ENCODE measurements at places on chromosomes 5 and 9.

GRCh38 chr9:84173961-84174360, 166.6 kb downstream of the SLC28A3 start:
- no peak overlapping the region for H3K4me3 ChIP-seq
- H3K4me1 ChIP-seq: peaks cover 3% of the 10 kb centered on the region
- no peak overlapping the region for H3K27ac ChIP-seq
- no peaks in the 10 kb centered on the region for H3K27me3 ChIP-seq

DNA sequence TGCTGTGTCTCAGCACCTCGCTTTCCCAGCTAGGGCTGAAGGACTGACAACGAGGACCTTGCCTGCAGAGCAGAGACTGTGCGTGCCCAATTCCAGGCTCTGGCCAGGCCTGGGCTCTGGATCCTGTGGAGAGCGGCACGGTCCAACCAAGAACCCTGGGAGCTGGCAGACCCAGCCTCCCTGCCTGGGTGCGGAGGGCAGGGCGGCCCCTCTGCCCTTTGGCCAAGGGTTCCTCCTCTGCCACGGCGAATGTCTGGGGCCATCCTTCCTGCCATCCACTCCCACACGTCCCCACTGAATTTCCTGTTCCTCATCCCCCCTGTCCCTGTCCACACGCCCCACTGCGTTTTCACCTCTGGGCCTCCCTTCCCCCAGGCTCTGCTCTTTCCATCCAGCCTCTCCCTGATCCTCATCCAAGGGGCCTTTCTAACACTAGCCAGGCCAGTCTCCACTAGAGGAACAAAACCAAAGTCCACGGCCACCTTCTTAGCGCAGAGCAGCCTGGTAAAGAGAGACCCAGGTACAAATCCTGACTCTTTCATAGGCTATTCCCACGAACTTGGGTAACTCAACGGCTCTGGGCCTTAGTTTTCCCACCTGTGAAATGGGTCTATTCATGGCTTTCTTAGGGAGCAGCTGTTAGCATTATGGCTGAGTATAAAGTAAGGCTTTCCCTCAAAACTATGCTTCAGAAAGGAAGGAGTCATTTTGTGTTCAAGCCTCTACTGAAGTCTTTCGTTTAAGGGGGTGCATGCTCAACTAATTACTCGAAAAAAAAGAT, 95.5 kb upstream of the PHYKPL start:
- H3K27me3 ChIP-seq: no peaks in the 10 kb centered on the region
- DNase-seq: no peak
- H3K4me3 ChIP-seq: no peak overlapping the region
- H3K36me3 ChIP-seq: no peaks in the 10 kb centered on the region
- peaks cover 4% of the 10 kb centered on the region for H3K4me1 ChIP-seq
- H3K27ac ChIP-seq: no peak overlapping the region

- H3K36me3 ChIP-seq: peaks cover 2% of the 10 kb centered on the region
- no peak overlapping the region for H3K4me3 ChIP-seq
- H3K27me3 ChIP-seq: no peaks in the 10 kb centered on the region
- H3K4me1 ChIP-seq: no peaks in the 10 kb centered on the region
Measured at GRCh38 chr9:116639251-116639741, 47.8 kb upstream of the TRIM32 start.

- H3K36me3 ChIP-seq: peaks cover 30% of the 10 kb centered on the region
- no peak overlapping the region for H3K4me3 ChIP-seq
- no peak for DNase-seq
- no peak overlapping the region for H3K27ac ChIP-seq
Measured at GRCh38 chr5:111121926-111122325, 29.8 kb downstream of the WDR36 start.

DNA sequence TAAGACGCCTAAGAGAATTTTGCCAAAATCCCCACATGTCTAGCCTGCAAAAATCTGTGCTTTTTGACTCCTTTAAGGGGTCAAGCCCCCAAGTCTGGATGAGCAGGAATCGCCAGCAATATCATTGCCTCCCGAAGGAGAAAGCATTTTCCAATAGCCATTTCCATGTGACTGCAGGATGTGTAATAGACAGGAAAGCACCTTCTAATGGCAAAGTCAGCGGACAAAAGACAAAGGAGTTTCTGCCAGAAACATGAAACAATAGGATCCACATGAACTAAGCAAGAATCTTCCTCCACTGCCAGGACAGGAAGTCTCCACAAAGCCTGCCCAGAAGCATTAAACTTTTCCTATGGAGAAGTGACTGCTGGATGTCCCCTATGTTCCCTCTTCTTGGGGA, 177.1 kb upstream of the PCSK5 start:
- peaks cover 2% of the 10 kb centered on the region for H3K27me3 ChIP-seq
- no peaks in the 10 kb centered on the region for H3K36me3 ChIP-seq
- no peak for DNase-seq

DNA sequence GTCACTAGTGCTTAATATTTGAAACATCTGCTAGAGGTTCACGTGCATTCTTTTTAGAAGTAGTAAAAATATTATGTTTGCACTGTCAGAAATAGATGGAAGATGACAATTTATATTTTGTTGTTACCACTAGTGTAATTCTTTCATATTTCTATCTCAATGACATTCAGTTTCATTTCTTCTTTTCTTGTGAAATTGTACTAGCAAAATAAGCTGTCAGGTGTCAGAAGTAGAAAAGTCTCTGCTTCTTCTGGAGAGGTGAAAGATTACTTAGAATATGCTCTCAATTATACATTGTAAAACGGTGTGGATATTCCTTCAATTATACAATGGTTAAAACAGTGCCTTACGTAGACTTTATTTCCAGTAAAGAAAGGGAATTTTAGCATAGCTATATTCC, 395.4 kb downstream of the CSNK1G3 start:
- DNase-seq: no peak
- H3K4me1 ChIP-seq: no peaks in the 10 kb centered on the region
- no peak overlapping the region for H3K4me3 ChIP-seq
- no peak overlapping the region for H3K27ac ChIP-seq
- H3K27me3 ChIP-seq: no peaks in the 10 kb centered on the region

GRCh38 chr5:135217669-135218485, 181.2 kb downstream of the MACROH2A1 start:
- H3K27me3 ChIP-seq: peaks cover 12% of the 10 kb centered on the region
- H3K4me1 ChIP-seq: peaks cover 4% of the 10 kb centered on the region
- H3K36me3 ChIP-seq: no peaks in the 10 kb centered on the region
